ENCODE measurements at places on chromosomes 6 and 20.

DNA sequence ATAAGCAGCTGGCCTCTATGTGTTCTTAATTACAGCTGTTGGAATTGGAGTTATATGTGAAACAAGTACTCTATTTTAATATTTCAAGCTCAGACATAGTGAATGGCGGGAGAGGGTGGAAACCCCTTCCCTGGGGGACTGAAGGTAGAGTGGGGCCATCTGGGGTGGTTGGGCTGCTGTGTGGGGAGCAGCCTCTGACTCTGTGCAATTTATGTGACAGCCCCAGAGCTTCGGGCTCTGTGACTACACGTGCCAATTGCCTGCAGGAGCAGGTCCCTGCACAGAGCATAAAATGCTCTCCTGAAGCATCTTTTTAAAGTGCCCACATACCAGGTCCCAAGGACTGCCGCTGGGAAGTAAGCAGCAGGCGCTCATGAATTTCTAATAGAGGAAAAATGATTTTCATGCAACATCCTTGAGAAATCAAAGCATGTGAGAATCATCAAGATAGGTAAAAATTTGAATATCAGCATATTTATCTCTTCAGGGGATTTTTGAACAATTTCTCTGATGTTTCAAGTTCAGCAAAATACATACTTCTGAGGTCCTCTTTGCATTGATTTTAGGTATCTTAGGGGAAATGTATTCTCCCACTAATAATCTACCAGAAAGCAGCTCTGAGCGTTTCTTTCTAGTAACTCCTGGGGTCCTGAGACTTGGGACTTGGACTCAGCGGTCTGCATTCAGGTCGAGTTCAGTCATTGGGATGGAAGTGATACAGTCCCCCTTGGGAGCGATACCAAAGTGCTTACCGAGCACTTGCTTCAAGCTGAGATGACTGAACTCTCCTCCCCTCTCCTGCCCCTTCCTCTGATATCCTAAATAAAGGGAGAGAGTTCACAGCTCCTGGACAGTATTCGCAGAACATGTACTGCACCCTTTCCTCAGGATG is 40.0 kb downstream of the ALDH8A1 start:
- no peak for DNase-seq

- DNase-seq: peak; percentile 16
Observed at GRCh38 chr6:53854843-53855567, 60.2 kb downstream of the LRRC1 start.

DNA sequence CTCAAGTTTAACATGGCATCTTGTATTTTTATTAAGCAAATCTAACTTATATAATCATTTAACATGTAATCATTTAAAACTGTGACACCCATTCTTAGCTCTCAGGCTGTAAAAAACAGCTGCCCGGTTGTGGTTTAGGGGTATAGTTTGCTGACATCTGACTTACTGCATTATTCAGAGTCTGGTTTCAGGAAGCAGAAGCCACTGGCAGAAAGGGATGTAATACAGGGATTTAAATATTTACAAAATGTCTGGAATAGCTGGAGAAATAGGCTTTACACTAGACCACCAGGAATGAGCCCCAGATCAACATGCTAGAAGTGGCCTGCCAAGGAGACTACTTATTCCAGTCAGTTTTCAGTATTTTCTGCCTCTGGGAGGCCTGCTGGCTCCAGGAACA is 421.1 kb downstream of the CD109 start:
- DNase-seq: no peak

DNA sequence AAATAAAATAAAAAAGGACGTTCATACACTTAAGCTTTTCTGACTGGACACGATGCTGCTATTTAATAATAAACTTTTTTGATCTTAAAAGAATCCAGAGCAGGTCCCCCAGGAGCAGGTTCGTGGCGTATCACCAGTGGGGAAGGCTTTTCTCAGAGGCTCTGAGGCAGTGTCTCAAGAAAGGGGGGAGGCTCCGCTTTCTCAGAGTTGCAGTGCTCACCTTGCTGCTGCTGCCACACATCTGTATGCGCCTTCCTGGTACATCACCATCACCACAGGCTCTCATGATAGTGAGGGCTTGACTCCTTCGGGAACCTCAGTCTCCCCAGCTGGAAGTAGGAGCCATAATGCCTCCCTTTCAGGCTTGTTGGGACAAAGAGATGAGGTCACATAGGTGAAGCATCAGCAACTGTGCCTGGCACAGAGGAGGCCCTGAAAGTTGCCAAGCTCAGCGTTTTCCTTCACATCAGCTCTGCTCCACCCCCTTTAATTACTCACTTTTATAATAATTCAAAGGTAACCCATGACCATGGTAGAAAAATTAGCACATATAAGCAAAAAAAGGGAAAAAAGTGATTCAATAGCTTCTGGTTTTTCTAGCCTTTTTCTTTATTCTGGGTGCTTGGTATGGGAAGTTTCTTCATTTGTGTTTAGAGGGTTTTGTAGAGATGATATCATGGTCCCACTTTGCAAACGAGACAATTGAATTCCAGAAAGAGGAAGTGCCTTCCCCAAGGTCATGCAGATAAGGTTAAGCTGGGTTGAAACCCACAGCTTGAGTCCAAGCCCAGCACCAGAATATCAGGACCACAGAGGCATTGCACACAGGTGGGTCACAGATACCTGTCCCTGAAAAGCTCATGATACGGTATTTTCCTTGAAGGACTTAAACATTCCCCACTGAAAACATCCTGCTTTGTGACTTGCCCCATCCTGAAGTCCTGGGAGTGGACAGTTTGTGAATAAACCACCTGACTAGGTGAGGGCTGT is 24.5 kb downstream of the SRSF3 start:
- DNase-seq: no peak

DNA sequence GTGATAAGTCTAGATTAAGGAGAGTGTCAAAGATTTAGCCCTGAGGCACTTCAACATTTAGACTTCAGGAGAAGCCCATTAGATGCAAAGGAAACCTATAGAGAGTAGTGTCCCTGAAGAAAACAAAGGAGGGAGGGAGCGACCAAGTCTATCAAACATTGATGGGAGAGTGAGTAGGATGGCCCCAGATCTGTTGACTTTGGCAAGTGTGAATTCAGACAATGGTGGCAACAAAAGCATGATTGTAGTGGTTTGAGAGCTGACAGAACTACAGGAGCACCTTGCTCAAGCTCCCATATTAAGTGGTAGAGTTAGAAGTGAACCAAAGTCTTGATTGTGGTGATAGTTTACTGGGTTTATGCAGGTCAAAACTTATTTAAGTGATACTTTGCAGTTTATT is 979 bp upstream of the ABCF1 start:
- no peak for DNase-seq

- no peak for DNase-seq
Observed at GRCh38 chr20:57985278-57985677, 243.2 kb downstream of the ANKRD60 start.

DNA sequence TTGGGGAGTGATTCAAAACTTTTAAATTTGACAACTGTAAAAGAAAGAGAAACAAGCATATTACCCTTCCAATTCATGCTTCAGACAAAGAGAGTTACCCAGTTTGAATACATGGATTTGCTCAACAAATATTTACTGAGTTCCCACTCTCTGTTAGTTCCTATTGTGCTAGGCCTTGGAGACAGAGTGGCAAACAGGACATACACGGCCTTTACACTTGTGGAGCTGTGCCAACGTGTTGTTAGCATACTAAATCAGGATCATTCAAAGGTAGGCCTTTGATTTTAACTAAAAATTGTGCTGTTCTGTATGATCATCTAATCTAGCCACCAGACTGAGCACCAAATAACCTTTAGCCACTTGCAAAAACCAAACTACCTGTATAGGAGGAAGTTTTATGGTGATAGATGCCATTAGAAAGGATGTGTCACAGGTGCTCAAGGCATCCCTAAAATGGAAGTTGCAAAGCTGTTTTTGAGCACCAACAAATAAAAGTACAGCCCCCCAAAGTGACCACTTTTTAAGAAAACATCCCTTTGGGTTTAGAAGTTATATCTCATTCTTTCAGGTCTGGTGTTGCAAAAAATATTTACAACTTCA is 84.5 kb downstream of the CHD6 start:
- no peak for DNase-seq
